ENCODE measurements at places on chromosomes 12 and 14.

DNA sequence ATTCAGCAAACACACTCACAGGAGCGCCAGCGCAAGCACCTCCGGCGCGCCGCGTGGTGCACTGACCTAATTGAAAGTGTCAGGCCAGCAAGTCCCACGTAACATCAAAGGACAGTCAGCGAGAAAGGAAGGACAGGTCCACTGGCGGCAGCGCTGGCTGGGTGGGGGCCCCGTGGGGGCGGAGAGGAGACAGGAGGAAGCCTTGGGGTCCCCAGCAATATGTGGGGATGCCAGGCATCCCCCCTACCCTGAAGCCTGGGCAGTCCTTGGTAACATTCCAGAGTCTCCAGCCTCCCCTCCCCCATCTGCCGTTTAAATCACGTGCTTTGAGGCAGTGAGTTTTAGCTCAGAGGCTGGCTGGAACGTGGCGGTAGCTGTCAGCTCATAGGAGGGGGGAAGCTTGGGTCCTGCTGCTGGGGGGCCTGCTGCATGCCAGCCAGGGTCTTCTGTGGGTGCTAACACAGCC lies 159.2 kb downstream of the CALM1 start:
- no peak for DNase-seq

- no peak for DNase-seq
These were observed 96.8 kb downstream of the LGR5 start for GRCh38 chr12:71536279-71536938.

DNA sequence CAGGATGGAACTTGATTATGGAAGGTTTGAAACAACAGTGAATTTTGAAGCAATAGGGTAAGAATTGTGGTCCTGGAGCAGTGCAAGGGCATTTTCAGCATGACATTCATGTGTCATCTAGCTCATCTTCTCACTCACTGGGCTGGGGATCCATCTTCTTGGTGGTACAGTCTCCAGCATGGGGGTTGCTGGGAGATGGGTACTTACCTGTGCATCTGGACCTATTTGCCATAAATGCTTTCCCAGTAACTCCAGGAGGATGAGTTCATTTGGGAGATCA lies 7.2 kb downstream of the HSP90AA1 start:
- DNase-seq, result no peak

DNA sequence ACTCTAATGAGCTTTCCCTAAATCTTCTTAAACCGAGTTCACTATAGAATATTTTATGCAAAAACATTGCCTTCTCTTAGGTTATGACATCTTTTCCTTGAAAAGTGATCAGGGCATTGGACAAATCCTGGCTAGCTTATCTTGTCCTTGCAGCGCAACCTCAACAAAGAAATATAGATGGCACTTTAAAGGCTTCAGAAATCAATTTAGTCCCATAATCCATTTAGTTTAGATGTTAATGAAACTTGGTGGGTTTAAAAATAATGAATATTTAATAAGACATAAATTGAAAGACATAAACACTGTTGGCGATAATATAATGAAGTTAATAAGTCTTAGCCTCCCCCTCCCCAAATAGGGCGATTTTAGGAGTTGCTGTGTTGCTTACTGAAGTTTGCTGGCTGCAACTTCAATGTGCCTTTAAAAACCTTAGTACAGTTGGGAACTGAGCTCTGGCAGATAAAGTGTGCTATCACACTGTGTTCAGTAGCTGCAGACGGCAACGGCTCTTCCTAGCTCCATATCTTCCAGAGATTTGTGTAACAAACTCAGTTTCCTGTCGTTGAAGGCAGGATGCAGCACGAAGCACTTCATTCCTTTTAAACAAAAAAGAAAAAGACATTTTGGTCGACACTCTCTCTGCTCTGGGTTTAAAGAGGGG lies 19.5 kb downstream of the PLXNC1 start:
- DNase-seq, result no peak

GRCh38 chr12:44433659-44434058 lies 442.5 kb downstream of the NELL2 start:
- DNase-seq, result no peak

- DNase-seq, result no peak
These were observed 393.4 kb upstream of the SEL1L start for GRCh38 chr14:81927070-81927469.

- no peak for DNase-seq
These were observed 20.7 kb downstream of the KRT85 start for GRCh38 chr12:52346593-52346992.

DNA sequence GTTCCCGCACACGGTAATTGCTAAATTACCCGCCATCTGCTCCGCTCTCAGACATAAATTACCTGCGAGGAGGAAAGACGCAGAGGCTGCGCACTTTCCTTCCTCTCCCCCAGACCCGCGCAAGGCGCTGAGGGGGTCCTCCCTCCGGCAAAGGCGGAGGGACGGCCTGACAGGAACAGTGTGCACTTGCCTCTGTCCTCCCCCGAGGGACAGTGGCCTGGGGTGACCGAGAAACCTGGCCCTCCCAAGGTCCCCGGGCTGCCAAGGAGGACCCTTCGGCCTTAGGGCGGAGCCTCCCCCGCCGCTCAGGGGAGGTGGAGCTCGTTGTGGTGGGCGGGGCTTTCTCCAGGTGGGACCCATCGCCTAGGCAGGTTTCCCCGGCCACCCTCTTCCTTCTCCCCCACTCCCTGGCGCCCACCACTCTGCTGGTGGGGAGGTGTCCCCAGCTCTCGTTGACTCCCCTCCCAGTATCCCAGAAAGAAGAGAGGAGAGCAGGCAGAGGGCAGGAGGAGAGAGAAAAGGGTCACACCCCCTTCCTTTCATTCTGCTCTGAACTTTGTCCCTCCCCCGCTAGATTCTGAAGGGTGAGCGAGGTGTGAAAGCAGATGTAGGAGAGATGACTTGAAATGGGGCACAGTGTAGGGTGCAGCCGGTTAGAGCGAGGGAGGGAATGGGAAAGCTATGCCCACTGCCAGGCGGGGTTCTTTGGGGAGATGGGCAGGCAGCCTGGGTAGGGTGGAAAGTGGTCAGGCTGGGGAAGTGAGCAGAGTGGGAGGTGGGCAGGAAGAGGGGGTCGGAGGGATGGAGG lies 11.4 kb upstream of the CALCOCO1 start:
- DNase-seq, result peak; percentile 27

- no peak for DNase-seq
These were observed 358.7 kb downstream of the RAD51B start for GRCh38 chr14:68178282-68178681.

- DNase-seq, result no peak
These were observed 118.1 kb upstream of the SLC38A2 start for GRCh38 chr12:46490635-46491034.

DNA sequence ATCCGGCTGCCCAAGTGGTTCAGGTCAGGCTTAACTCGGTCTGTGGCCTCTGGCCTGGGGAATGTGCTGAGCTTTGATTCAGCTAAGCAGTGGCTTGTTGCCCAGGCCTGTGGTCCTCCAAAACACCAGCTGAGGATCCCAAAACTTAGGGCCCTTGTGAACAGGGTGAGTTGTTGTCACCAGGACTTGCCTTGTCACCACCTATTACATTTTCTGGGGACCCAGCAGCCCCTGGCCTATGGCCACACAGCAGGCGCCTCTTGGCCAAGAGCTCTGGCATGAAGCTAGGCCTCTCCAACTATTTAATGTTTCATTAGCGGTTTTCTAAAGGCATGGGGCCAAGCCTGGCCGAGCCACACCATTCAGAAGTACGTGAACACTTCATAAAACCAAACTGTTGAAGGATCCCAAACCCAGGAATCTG lies 343.7 kb downstream of the CACNA1C start:
- no peak for DNase-seq

GRCh38 chr12:93186131-93186530 lies 191.6 kb upstream of the NUDT4 start:
- no peak for DNase-seq

DNA sequence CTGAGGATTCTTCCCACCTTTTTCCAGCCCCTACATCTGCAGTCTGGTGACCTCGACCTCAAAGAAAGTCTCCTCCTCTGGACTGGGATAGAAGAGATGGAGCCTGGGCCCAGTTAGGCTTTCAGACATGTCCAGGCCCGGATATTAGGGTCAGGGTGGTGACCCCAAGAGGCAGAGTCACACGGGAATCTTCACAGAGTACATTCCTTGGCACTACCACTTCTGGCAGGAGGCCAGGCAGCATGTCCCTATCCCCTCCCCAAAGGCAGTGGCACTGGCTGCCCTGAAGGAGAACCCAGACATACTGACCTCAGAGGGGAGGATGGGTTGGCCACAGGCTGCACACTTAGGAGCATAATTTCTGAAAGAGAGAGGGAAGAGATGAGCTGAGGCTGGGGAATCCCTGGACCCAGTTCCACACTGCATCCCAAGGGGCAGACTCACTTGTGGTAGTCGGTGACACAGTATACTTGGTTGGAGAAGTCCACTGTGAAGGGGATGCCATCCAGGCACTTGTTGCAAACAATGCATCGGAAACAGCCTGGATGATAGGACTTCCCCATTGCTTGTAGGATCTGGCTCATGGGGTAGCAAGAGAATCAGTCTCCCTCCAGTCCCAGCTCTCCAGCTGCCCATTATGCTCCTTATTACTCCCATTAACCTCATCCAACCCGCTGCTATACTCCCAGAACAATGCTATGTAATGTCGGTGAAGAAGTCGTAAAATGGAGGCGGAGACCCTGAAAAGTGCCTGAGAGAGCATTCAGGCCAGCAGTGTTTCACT lies 7.6 kb downstream of the AJUBA start:
- no peak for DNase-seq

- DNase-seq, result no peak
These were observed 93.4 kb downstream of the GPATCH2L start for GRCh38 chr14:76245097-76245496.

GRCh38 chr14:69314327-69314726 lies 54.4 kb downstream of the GALNT16 start:
- no peak for DNase-seq

GRCh38 chr12:1797011-1797901 lies 23.1 kb upstream of the LRTM2 start:
- DNase-seq, result peak; percentile 57

Measured in T-helper 22 cell (primary cell).